Pancreas (tissue), 10 donors: ENCODE measurements at places on chromosomes 2 and 18. TPM values are rescaled to one million over a fixed set of nuclear protein-coding genes. Genes with fewer than 3 reads are reported as not detected.

Gene BOK
- 13.8 TPM for total RNA-seq

Gene CRYGD
- not detected for total RNA-seq

Gene UGT1A4
- total RNA-seq: not detected

- DNase-seq: no peak
Observed at GRCh38 chr2:55165626-55166025, 66.5 kb downstream of the CLHC1 start.

Gene EFHD1
- total RNA-seq: 0.60 TPM

Gene COBLL1
- total RNA-seq: 63.5 TPM

DNA sequence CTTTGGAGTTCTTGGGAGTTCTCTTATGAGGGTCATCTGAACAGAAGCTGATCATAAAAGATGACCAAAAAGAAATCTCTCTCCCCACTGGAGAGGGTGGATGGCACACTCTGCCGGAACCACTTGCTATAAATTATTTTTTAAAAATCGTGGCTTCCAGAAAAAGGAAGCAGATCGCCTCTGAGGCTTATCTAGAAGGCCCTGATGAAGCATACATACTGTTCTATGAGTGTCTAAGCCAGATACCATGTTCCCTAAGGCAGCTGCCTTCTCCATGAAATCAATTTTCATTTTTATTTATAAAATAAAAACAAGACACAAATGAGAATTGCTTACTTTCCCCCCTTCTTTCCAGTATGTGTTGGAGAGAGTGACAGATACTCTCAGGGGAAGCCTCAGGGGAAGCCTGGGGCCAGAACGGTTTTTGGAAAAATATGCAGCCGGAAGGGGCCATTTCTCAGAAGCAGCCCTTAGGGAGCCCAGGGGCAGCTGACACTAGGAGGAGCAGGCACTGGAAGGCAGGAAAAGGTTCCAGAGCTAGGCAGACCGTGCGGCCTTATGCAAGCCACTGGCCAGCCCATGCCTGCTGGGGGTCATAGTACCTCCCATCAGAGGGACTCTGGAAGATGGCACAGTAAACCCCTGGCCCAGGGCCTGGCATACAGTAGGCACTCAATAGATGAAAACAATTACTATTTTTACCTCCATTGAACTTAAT is 130.6 kb downstream of the CABLES1 start:
- DNase-seq: no peak

- DNase-seq: no peak
Observed at GRCh38 chr18:70200286-70200685, 5.2 kb downstream of the RTTN start.

DNA sequence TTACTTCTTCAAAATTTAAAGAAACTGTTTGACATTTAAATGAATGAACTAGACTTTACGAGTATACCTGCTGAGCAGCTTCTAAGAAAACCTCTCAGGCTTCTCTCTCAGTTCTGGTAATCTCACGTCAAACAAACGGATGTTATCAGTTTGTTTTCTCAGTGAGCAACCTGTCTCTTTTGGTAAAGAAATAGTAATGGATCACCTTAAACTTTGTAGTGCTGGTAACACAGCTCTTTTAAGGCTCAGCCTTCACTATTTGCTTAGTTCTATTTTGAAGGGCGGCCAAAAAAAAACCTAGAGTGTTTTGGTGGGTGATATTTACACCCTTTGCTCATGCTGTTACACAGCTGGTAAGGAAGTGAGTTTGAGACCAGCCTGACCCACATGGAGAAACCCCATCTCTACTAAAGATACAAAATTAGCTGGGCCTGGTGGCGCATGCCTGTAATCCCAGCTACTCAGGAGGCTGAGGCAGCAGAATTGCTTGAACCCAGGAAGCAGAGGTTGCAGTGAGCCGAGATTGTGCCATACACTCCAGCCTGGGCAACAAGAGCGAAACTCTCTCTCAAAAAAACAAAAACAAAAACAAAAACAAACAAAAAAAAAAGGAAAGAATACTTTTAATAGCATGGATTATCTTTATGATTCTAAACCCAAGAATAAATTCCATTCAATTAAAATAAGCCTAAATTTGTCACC is 15.9 kb downstream of the FN1 start:
- no peak for DNase-seq
